AG04450 (cell line): ENCODE measurements at places on chromosomes 13 and 19. TPM values are rescaled to one million over a fixed set of nuclear protein-coding genes. Genes with fewer than 3 reads are reported as not detected.

DNA sequence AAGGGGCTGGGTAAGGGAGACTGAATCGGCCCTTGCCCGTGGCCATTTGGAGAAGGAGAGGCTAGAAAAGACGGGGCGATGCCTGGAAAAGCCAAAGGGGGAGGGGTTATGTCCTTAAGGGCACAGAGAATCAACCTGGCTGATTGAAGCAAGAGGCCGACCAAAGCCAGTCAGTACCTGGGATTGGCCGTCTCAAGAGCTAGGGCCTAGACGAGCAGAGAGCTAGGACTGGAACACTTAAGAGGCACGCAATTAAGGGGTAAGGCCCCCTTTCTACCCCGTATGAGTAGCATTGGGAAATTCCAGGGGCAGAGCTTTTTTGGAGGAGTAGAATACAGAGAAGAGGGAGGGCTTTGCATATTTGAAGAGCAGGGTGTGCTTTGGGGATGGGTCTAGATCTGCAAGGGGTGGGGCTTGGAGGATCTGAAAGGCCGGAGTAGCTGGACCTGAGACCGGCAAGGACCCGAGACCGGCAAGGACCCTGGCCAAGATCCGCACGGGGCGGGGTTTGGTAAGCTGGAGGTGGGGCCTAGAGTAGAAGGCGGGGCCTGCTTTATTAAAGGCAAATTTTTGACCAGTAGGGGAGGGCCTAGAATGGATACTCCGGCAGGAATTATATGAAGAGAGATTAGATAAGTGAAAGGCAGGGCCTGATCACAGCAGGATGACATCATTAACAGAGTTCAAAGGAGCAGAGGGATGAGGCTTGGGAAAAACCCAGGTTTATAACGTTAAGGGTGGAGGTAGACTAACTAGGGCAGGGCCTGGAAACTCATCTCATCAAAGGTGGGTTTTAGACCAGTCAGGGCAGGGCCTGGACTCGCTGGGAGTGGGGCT, 10.7 kb upstream of the CACNG6 start:
- DNase-seq, result no peak

- DNase-seq, result no peak
Observed at GRCh38 chr13:44759384-44760360, 183.5 kb upstream of the TSC22D1 start.

DNA sequence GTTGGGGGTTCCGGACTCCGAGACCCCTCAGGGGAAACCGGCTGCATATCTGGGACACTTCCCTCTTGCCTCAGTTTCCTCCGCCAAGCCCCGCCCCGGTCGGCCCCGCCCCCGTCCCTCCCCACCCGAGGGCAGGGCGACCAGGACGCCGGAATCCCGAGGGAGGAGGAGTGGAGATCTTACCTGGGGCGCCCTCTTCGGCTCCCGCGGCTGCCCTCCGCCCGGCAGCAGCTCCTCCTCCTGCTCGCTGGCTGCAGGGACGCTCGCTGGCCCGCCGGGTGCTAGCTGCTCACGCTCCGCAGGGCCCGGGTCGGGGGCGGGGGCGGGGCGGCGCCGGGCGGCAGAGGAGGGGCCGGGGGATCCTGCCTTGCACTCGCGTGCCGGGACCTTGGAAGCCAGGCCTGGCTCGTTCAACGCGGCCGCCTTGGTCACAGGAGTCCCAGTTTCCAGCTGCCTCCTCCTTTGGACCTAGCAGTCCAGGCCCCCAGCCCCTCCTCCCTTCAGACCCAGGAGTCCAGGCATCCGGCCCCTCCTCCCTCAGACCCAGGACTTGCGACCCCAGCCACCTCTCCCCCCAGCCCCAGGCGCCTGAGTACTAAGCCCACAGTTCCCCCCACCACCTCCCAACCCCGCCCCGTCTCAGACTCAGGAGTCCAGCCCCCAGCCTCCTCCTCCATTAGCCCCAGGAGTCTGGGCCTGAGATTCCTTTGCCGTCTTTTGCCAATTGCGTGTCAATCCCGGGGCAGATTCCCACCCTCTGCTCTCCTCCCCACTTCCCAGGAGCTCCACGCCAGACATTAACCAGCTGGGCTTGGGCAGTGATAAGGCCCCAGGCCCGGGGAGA, at the start of gene NTF4:
TSS of gene NTF4 (minus strand) at position 51 of the 844 bp plus-strand sequence. CDS start 2,821 bp downstream, outside the sequence.
- no peak for DNase-seq

GRCh38 chr19:51131780-51132680, 7.3 kb downstream of the SIGLEC9 start:
- DNase-seq, result peak; percentile 42

GRCh38 chr13:110629735-110630134, 14.4 kb downstream of the NAXD start:
- DNase-seq, result no peak

GRCh38 chr19:48511800-48512503, at the start of gene LMTK3:
TSS of gene LMTK3 (minus strand) at chr19:48511835. CDS start at chr19:48511576, 259 bp downstream.
- DNase-seq, result no peak

DNA sequence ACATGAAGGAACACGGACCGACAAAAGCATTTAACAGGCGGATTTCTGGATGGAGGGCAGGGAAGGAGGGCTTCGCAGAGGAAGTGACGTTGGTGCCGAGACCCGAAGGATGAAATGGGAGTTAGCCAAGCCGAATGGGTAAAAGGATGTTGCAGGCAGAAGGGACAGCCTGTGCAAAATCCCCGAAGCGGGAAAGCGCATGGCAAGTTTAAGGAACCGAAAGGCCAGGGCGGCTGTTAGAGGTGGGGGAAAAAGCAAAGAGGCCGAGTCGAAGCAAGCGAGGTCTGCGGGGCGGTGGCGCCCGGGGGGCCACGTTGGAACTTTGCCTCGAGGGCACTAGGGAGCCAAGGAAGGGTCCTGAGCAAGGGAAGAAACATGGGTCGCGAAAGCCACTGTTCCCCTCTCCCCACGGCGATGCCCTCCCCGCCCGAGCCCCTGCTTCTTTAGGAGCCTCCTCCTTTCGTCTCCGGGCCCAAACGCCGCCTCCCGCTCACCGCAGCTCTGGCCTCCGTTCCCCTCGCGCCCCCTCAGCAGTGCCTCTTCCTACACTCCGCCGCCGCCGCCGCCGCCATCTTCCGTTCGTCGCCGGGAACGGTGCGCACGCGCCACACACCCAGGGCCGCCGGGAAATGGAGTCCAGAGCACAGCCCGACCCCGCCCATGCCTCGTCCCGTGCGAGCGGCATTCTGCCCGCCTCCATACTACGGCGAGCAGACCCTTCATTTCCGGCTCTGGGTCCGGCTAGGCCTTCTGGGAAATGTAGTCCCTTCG, at the start of gene SYMPK:
TSS of gene SYMPK (minus strand) at position 584 of the 771 bp plus-strand sequence. CDS start 8,652 bp downstream, outside the sequence.
- DNase-seq, result peak; percentile 93

- no peak for DNase-seq
Observed at GRCh38 chr13:33381906-33382305, 96.4 kb upstream of the STARD13 start.

DNA sequence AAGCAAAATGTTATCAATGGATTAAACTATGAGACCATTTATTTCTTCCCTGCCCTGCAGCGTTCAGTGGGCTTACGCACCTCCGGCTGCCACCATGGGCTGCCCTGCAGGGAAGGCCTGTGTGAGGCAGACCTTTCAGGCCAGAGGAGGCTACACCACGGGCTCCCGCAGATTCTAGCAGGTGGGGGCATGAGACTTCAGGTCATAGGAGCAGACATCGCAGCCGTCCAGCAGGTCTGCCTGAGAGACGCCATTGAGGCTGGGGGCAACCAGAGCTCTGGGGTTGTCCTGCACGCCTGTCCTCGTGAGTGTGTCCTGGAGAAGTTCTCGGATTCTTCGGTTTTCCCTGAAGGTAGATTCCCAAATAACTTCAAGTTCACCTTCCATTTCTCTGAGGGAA, 9.4 kb upstream of the SLC7A9 start:
- no peak for DNase-seq

- peak; percentile 29 for DNase-seq
Observed at GRCh38 chr13:48892053-48892687, 83.5 kb upstream of the FNDC3A start.

- DNase-seq, result no peak
Observed at GRCh38 chr19:46271481-46272197, 25.2 kb upstream of the HIF3A start.

- peak; percentile 13 for DNase-seq
Observed at GRCh38 chr13:40152145-40152544, 496.7 kb downstream of the COG6 start.

DNA sequence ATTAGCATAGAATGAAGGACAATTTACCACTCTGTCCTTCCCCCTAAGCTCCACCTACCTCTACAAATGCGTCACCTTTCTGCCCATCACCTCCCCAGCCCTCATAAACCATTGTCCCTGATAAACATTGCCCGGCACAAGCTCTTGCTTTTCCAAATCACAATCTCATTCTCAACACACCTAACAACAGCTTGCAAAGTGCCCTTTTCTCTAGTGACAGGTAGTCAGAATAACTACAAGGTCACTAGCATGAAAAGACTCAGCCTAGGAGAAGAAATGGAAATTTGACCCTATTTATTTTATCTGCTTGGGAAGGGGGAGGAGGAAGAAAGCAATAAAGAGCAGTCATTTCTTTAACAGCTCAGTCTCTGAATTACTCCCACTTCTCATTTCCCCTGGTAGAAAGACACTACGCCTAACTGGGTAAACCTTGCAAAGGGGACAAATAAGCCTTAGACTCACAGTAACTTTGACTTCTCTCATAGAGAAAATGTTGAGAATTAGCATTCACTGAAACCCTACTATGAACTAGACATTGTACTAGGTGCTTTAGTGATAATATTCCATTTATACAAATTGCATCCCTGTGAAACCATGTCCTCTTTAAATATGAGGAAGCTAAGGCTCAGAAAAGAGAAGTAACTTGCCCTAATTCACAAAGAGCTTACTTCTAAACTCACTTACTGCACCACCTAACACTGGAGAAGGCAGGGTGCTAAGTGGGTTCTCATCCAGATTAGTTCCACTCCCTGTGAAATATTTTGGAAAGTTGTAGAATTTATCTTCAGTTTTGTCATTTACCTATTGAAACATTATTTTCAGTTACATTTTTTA, 116.2 kb upstream of the FNDC3A start:
- no peak for DNase-seq

DNA sequence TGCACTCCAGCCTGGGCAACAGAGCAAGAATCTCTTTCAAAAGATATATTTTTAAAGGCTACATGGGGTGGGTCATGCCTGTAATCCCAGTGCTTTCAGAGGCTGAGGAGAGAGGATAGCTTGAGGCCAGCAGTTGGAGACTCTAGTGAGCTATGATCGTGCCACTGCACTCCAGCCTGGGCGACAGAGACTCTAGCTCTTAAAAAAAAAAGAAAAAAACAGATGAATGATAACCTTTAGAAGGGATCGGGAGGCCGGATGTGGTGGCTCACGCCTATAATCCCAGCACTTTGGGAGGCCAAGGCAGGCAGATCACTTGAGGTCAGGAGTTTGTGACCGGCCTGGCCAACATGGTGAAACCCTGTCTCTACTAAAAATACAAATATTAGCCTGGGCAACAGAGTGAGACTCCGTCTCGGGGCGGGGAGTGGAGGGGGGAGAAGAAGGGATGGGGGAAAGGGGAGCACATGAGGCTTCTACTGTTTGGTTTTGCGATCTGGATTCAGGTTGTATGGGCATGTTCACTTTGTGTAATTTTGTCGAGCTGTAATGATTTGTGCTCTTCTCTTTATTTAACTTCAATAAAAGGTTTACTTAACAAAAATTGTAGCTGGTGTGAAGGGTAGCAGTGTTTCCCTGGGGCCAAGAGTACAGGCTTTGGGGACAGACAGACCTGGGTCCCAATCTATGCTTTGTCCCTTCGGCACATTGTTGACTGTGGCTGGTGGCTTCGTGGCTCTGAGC, 1.1 kb upstream of the PSMC4 start:
- no peak for DNase-seq

- no peak for DNase-seq
Observed at GRCh38 chr19:5235458-5236219, 105.0 kb downstream of the PTPRS start.

GRCh38 chr19:11813703-11814028, 407 bp upstream of the ZNF440 start:
- no peak for DNase-seq

DNA sequence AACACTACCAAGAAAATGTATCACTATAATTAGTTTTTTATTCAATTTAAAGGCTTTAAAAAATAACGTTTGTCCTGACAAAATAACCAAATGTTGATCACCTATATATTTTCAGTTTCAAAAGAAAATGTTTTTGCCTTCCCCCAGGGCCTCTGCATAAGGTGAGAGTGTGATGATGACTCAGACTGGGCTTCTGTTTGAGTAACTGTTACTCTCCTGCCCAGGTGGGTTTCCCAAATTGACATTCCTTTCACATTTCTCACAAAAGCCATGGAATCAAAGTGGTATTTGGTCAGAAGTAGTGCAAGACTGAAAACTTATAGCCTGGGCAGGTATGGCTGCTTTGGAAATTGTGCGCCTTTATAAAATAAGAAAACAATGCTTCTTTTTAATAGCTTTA, 180.6 kb downstream of the COG6 start:
- DNase-seq, result no peak

DNA sequence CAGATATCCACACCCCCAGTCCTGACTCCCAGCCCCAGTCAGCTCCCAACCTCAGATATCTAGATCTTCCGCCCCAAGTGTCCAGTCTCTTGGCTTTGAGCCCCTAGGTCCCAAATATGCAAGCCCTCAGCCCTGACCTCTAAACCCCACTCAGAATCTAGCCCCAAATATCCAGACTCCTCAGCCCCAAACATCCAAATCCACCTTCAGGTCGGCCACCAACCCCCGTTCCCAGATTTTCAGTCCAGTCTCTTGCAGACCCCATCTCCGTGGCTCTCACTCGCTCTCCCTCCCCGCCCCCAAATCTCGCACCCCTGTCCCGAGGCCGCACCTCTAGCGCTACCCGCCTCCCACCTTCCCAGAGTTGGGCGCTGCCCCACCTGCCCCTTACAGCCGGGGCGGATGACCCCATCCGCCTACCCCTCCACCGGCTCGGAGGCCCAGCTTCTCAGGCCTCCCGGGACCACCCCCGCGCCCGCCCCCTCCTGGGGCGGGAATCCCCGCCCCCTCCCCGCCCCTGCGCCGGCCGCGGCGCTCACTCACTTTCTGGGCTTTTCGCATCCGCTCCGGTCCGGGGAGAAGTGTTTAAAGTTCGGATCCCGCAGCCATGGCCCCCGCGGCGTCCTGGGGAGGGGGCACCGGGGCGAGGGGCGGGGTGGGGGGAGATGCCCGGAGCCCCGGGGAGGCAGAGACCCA, 604 bp downstream of the ERFL start:
- no peak for DNase-seq

- DNase-seq, result no peak
Observed at GRCh38 chr19:16039545-16039944, 36.8 kb upstream of the TPM4 start.

- no peak for DNase-seq
Observed at GRCh38 chr19:14366529-14366928, 14.7 kb upstream of the ADGRE5 start.

GRCh38 chr13:78841358-78841963, 182.5 kb upstream of the OBI1 start:
- no peak for DNase-seq

Gene CEACAM16
- not detected in 2 replicates for polyA plus RNA-seq

Gene SLC1A6
- polyA plus RNA-seq, result not detected in 2 replicates

Gene PCDH20
- not detected in 2 replicates for polyA plus RNA-seq

Gene KLK12
- not detected in 2 replicates for polyA plus RNA-seq

Gene SAFB
- polyA plus RNA-seq, result 28.0 and 34.0 TPM in 2 replicates

Gene TPRX2
- not detected in 2 replicates for polyA plus RNA-seq
